Fibroblast of the aortic adventitia (primary cell): ENCODE measurements at places on chromosomes 7 and 10.
A peak's percentile ranks its signal among the peaks of the same experiment; 100 is the strongest.

DNA sequence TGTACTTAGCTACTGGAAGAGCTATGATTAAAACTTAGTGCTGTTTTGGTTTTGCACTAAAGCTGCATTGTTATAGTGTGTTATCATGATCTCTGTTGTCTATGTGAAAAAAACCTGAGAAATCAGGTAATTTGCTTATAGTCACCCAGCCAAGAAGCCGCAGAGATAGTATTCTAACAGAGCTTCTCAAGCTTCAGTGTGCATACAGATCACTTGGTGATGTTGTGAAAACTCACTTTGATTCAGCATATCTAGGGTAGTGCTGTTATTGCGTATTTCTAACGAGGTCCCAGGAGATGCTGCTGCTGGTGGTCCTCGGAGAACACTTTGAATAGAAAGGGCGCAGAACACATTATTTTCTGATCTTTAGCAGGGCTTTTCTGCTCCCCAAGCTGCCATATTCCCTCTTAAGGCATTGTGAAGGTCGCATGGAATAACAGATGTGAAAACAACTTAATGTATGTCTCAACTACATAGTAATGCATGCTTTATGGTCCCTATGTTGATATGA lies 68.4 kb upstream of the PDCD4 start:
- DNase-seq, result no peak

DNA sequence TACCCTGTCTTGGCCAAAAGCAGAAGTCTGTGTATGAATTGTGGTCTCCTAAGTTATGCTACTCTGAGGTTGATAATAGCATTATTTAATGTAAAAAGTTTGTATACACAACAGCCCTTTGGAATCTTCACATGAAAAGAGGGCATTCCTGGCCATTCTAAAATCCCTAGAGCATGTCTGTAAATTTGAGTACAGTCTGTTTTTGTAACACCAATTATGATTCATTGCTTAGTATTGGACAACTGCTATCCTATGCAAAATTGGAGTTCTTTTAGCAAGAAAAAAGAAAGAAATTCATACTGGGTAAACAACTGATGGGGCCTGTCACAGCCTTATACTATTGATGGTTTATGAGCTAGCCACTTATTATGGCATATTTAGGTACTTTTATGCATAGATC lies 10.2 kb downstream of the CUTC start:
- DNase-seq, result no peak

- DNase-seq, result no peak
Measured at GRCh38 chr7:6623589-6624245, 8.3 kb downstream of the ZNF853 start.

- DNase-seq, result no peak
Measured at GRCh38 chr7:112079122-112079521, 127.1 kb downstream of the DOCK4 start.

DNA sequence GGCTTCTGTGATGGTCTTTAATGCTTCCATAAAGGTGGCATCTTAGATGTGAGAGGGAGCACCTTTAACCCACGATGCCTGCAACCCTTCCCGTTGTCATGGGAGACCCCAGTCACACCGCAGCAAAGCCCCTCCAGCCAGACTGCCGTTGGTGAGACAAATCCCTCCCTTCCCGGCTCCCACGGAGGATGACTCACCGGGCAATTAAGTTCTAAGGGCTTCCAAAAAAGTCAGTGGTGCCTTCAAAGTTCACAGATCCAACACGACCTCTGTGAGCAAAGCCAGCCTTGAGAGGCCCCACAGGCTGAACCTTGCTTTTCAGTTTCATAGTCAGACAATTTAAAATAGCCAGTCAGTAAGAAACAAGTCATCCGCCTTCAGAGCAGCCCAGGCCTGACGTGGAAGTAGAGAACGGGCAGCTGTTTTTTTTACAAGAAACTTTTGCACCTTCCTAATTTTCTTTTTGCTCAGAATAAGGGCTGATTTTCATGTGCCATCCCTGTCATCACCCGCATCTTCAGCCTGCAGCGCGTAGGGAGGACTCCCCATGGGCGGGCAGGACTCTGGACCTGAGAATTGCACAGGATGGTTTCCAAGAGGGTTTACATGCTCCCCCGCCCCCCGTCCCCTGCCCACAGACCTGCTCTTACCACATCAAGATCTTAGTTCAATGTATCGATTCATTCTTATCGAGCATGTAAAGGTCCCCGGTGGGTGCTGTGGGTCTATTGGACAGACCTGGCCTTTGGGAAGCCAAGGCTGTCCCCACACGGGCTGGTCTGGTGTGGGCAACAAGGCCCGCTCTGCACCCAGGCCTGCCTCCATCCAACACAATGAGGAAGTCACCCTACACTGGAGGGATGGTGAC lies 333.9 kb downstream of the DNAJB6 start:
- no peak for DNase-seq

GRCh38 chr7:158280448-158281144 lies 307.0 kb downstream of the PTPRN2 start:
- no peak for DNase-seq

GRCh38 chr7:3691478-3692158 lies 390.6 kb downstream of the SDK1 start:
- DNase-seq, result no peak

- DNase-seq, result no peak
Measured at GRCh38 chr10:83935911-83936310, 203.4 kb upstream of the GHITM start.

DNA sequence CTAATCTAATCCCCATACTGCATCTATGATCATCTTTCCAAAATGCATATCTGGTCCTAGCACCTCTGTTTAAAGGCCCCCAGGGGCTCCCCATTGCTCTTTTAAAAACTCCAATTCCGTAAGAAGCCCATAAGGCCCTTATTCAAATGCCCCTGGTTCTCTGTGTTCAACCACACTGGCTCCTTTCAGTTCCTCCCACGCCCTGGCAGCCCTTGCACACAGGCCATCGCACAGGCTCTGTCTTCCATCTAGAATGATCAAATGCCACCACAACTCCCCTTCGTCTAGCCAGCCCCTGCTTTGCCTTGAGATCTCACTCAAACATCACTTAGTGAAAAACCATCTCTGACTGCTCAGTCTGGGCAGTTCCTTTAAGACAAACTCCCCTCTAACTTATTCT lies 112.9 kb upstream of the LYZL2 start:
- no peak for DNase-seq

DNA sequence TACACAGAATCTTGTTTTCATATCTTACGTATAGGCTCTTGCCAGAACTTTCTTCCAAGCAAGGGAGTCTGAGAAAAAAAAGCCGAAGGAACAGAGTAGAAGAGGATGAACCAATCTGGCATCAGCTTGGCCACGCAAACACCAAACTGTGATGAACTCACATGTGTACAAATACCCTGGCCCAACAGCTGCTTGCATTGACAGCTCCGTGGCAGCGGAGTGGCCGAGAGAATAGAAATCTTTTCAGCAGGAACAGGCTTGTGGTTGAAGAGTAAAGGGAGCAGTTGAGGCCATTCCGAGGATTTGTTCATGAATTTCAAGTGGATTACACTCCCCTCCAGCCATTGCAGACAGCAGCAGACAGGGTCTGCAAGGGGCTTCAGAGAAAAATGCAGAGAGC lies 173.8 kb upstream of the PLXNA4 start:
- DNase-seq, result no peak

GRCh38 chr10:79431891-79432831 lies 13.3 kb downstream of the ZCCHC24 start:
- peak; percentile 80 for DNase-seq

GRCh38 chr7:129438839-129439651 lies 4.8 kb downstream of the STRIP2 start:
- peak; percentile 43 for DNase-seq

GRCh38 chr7:80060218-80060806 lies 74.3 kb upstream of the GNAI1 start:
- DNase-seq, result peak; percentile 82

DNA sequence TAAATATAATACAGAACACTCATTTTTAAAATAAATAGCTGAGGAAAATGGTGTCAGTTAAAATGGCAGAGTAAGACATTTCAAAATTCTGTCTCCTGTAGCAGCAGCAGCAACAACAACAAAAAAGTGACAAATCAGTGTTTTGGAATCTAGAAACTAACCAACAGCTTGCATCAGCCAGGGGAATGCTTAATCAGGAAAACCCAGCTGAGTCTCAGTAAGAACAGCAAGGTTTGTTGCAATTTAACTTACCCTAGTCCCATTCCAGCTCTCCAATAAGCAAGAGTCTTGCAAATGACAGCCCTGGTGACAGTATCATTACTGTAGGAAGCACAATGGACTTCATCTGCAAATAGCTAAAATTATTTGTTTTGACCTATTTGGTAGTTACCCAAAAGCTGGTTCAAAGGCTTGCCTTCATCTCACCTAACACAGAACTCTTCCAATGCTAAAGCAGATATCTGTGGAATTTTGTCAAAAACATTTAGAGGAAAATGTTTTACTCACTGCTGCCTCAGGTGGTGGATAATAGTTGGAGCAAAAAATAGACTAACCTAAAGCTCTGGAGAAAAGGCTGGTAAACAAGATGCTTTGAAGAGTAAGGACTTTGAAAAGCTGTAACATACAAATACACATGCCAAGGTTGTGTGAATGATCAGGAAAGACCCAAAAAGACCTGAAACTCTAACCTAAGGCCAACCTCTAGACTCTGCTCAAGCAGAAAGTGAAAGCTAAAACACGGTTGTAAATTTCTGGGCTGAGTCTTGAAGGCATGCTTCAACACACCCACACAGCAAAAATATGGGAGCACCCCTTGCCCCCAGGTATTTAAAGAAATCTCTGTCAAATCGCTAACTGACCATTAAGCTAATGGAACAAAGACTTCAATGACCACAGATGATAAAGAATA lies 9.9 kb upstream of the ARHGAP22 start:
- peak; percentile 48 for DNase-seq

GRCh38 chr7:147894271-147894670 lies 696.3 kb upstream of the C7orf33 start:
- DNase-seq, result no peak

DNA sequence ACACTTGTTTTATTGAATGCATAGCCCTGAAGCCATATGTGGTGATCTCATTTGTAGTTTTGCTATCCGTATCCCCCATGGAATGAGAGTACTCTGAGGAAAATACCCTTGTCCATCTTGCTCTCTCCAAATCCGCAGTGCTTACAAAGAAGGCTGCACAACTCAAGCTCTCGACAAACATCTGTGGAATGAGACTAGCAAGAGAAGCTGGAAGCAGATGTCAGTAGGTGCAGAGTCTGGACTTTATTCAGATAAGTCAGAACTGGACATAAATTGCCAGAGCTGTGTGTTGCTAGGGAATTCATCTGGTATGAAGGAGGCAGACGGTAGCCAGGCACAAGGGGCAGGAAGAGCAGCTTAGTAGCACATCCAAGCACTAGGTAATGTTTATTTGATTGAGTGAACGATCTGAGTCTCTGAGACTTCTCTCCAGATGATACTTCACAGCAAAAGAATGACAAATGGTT lies 1046.2 kb downstream of the XPNPEP1 start:
- peak; percentile 52 for DNase-seq

- DNase-seq, result no peak
Measured at GRCh38 chr7:111112439-111112838, 21.5 kb downstream of the LRRN3 start.

DNA sequence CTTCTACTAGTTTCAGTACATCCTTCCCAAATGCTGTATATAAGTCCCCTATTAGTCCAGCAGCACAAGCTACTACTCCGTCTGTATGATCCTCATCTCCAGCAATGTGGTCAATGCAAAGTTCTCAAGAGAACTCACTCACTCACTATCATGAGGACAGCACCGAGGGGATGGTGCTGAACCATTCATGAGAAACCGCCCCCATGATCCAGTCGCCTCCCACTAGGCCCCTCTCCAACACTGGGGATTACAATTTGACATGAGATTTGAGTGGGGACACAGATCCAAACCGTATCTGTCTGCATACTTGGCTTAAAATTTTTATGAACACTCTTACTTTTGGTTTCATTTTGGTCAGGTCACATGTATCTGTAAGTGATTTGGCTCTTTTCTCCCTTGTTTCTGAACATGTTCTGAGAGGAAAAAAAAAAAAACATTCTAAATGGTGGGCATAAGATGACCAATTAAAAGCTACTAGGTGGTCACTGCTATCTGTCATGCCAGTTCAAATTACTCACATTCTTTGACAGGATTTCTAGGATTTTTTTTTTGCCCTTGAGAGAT lies 60.1 kb downstream of the ZNF783 start:
- DNase-seq, result peak; percentile 46

DNA sequence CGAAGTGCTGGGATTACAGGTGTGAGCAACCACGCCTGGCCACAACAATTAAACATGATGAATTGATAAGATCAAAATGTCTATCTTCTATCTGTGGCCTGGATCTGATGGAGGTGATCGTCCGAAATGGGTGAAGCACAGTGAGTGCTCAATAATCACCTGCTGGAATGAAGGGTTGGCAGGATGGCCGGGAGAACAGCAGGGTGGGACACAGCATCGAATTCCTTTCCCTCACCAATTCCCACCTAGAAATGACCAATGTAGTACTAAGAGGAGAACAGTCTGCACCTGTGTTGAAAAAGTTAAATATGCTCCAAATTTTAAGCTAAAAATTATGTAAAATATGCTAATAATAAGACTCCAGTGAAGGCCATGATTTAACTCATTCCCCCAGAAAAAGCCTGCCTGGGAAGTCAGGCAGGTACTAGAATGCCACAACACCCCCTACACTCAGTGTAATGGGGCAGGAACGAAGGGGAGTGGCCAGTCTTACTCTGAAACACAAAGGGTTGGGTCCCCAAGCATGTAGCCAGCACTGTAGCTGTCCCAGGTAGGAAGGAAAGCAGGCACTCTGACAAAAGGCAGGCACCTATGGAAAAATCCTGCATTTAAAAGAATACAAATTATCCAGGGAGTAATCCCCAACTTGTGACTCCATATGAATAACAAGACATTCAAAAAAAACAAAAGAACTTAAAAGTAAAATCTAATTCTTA lies 110.3 kb downstream of the VPS41 start:
- no peak for DNase-seq

- DNase-seq, result peak; percentile 39
Measured at GRCh38 chr7:226281-226895, 34.0 kb downstream of the FAM20C start.

DNA sequence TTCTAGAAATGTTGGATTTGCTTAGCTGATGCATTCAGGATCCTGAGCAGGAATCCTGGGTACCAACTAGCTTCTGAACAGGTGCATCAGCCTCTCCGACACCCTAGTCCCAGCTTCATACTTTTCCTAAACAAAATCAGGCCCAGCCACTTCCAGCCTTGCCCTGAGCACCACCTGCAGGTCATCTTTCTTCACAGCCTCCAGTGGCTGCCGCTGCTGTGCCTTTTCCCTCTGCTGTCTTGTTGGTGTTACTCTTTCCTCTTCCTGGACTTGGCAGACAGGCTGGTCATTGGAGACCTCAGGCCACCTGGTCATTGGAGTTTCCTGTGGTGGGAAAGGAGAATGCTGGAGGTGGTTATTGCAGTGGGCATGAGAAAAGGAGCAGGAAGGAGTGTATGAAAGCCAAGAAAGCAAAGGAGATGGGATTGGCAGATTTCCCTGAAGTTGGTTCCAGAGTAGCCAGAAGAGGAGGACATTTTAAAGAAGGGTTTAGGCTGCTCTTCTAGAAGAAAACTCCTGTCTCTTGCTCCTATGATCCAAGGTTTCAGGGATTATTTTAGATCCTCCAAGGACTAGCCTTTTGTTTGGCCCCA lies 48.2 kb upstream of the NFKB2 start:
- peak; percentile 57 for DNase-seq

GRCh38 chr7:36795451-36796021 lies 71.2 kb upstream of the AOAH start:
- DNase-seq, result no peak
